ENCODE measurements at places on chromosomes 2 and 18.

DNA sequence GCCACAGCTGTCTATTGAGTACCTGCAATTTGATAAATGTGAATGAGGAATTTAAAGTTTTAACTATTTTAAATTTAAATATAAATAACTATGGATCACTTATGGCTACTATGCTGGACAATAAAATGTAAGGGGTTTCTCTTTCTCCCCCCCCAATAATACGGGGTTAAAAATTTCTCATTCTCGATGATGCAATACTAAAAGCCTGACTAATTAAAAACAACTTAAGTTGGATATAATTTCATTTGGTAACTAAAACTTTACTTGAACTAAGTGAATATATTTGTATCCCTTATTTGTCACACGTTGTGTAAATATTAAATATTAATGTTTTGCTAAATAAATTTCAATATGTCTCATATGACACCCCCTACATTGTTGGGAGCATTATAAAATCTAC, 297.3 kb downstream of the GRB14 start:
- DNase-seq = no peak

GRCh38 chr2:191059308-191059707, 45.3 kb upstream of the STAT1 start:
- no peak for DNase-seq

- DNase-seq = no peak
These were observed 37.5 kb upstream of the ACSL3 start for GRCh38 chr2:222823183-222823930.

GRCh38 chr2:67633212-67633856, 236.2 kb downstream of the ETAA1 start:
- no peak for DNase-seq

GRCh38 chr2:24721470-24721869, 71.7 kb downstream of the PTRHD1 start:
- DNase-seq = no peak

- no peak for DNase-seq
These were observed at the start of gene DIPK1C for GRCh38 chr18:74457043-74457724. Gene DIPK1C, minus strand, starts transcription at chr18:74457308. Its CDS starts 49 bp downstream, at chr18:74457259.

DNA sequence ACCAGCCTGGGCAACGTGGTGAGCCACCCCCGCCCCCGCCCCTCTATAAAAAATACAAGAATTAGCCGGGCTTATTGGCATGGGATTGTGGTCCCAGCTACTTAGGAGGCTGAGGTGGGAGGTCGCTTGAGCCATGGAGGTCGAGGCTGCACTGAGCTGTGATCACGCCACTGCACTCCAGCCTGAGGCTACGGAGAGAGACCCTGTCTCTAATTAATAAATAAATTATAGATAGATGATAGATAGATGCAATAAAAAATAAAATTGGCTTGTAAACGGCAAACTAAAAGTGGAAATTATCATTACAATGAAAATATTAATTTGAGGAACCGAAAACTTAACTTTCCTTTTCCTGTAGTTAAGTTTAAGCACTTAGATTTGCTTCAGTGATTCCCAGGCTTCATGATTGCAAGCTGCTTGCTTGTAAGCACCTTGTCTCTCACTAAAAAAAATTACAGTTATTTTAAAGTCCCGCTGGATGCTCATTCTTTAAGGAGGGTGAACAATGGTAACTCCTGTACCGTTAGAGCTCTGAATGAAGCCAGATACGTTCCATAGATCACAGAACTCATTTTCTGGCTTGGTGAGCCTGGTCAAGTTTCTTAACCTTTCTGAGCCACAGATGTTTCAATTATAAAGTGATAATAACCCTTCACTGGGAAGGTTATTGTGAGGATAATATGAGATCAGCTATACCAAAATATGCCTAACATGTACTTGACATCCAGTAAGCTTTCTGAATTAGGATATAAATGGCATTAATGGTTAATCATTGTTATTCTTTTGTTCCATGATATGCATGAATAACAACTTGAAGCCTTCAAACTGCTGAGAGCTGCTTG, 9.3 kb upstream of the NARS1 start:
- no peak for DNase-seq

- DNase-seq = no peak
These were observed 265.1 kb upstream of the SIX2 start for GRCh38 chr2:45274250-45274926.

DNA sequence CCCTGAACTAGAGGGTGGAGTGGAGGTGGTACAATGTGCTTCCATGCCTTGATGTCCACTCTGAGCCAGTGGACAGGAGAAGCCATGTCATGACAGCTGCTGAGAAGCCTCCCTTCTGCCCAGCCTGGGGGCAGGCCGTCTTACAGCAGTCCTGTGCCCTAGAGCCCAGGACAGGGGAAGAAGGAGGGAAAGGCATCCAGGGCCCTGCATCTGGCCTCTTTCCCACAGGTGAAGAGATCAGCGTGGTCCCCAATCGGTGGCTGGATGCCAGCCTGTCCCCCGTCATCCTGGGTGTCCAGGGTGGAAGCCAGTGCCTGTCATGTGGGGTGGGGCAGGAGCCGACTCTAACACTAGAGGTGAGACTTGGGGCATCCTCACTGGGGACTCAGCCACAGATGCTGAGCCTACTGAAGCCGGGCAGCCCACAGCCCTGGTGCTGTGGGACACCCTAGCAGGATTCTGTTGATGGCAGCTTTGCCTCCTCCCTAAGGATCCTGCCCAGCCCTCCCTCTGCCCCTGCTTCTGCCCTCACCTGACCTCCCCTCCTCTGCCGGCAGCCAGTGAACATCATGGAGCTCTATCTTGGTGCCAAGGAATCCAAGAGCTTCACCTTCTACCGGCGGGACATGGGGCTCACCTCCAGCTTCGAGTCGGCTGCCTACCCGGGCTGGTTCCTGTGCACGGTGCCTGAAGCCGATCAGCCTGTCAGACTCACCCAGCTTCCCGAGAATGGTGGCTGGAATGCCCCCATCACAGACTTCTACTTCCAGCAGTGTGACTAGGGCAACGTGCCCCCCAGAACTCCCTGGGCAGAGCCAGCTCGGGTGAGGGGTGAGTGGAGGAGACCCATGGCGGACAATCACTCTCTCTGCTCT, 3.1 kb downstream of the IL36RN start:
- DNase-seq = no peak

DNA sequence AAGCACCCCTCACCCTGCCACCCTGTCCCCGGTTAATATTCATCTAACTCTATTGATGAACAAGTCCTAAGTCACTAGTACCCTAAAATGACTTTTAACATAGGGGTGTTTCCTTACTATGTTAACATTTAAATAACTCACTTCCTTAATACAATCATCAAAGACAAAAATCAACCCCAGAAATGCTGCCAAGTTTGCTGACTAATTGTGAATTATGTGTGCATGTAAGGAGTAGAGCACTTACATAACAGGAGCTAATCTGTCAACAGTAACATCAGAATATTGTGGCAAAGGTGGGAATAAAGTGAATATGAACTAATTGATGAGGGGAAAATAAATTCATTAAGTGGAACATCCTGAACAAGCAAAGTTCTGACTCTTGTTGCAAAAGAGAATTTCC, 81.4 kb upstream of the ERBB4 start:
- no peak for DNase-seq

DNA sequence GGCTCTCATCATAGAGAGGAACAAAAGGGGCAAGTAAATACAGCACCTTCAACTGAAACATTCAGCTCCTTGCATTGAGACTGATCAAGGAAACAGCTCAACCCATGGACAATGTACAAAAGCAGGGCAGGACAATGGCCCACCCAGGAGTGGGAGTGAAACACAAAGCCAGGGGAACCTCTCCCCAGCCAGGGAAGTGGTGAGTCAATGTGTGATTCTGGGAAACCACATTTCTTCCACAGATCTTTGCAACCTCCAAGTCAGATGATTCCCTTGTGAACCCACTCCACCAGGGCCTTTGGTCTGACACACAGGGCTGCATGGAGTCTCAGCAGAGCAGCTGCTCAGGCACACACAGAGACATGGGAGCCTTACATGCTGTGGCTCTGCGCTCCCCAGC, 294.5 kb downstream of the NR4A2 start:
- no peak for DNase-seq

GRCh38 chr18:45689396-45689795, 34.6 kb upstream of the SLC14A1 start:
- no peak for DNase-seq

GRCh38 chr2:12678186-12678585, 38.5 kb upstream of the TRIB2 start:
- no peak for DNase-seq

DNA sequence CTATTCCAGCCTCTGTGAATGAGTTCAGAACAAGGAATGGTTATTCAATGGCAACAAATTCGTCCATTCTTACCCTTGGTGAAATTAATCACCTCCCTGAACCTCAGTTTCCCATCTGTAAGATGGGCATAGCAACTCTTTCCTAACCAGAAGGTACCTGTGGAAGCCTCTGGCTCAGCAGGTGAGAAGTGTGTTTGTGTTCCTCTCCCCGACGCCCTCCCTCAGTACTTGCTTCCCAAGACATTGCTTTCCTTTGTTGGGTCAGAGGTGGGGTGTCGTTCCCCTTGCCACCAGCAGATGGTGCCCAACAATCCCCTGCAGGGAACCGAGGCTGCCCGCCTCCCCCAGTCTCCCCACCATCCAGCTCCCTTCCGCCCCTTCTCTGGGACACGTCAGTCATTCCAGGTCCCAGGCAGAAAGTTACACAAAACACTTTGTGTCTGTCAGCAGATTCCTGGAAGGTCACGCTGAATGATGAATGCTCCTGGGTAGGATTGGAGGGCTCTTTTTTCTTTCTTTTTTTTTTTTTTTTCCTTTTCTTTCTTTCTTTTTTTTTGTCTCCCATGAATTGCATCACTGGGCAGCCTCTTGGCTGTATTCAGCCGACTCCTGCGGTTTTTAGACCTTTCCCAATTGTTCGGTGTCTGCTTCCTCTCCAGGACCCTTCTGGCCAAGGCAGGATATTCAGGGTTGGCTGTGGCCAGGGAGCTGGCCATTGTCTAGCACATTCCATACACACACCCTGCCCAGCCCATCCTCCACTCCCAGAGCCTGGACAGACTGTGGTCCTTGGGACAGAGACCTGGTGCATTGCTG, 117.3 kb downstream of the LPIN1 start:
- DNase-seq = peak; percentile 44

- no peak for DNase-seq
These were observed 15.5 kb downstream of the NEURL3 start for GRCh38 chr2:96489663-96490062.

Data from activated CD4-positive, alpha-beta T cell treated with anti-CD3 and anti-CD28 coated beads, Interleukin-2, amount 50 U/mL, for 24 hours (primary cell).